ENCODE measurements at places on chromosomes 13 and 19.

DNA sequence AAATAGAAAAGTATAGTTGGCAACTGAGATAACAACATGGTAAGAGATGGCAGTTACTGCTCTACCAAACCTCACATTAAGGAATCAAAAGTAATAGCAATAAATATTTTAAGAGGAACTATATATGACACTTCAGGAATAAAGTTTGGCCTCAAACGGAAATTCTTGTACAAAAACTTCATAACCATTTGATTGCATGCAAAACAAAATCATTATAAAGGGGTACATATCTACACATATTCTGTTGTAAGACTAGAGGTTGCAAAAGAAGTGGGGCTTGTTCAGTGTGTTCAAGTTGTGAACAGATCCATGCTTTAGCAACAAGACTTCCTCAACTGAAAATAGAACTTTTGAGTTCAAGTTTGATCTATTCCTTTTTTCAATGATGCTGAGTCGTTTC is 133.5 kb upstream of the MIR17HG start:
- DNase-seq, result no peak

DNA sequence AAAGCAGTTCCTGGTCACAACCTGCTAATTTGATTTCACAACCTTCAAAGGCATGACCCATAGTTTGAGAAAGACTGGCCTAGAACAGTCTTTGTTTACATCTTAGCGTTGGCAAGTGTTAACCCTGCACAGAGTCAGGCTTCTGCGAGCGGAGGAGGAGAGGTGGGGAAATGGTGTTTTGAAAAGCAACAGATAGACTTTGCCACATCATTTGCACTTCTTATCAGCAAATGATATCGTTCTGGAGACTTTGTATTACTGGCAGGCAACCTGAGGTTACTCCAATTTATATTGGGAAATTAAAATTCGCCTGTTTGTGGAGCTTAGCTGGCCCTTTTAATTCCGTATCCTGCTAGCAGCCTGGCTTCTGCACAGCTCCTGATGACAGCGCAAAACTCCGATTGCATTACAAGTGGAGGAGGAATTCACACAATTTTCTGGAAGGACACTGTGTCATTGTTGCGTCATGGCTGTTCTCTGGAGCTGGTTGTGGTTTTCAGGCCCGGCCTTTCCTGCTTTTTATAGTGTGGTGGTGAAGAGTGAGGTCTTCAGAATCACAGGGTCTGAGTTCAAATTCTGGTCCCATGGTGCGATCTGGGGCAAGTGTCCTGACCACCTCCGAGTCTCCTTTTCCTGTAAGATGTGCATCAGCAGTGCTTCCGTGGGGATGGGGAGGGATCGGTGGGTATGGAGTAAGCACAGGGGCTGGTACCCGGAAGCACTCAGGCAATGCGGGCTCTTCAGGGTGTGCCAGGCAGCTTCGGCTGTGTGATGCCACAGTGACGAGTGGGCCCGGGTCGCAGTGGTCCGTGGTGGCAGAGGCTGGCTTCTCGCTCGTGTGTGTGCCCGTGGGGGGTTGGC is 49.1 kb upstream of the EHD2 start:
- no peak for DNase-seq

DNA sequence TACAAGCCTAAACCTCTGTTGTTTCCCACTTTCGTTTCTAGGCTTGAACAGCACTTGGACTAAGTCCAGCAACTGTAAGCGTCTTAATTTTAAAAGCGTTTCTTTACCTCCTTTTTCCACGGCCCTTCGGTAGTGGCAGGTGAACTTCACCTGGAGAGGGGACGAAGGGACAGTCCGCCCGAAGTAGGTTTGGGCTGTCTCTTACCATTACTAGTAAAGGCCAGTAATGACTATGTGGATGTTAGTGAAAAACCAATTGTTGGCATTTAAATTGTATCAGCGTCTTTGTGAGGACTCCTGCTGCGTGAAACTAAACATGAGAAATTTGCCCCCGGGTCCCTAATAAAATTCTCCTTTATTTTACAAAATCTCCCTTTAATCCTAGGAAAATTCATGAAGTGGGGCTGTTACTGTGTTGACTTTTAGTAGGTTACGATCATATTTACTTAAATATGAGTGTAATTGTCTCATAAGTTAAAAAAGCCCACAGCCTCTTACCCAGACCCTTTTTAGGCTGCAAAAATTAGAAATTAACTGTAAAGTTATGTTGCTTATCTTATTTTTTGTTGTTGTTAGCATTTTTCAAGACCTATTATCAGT is 983 bp downstream of the ITM2B start:
- no peak for DNase-seq

- no peak for DNase-seq
Measured at GRCh38 chr13:38662362-38662761, 24.5 kb upstream of the FREM2 start.

GRCh38 chr19:29861574-29861973 is 49.8 kb downstream of the CCNE1 start:
- DNase-seq, result no peak

All from CD4-positive, alpha-beta T cell treated with Interleukin-1 beta for 1 hour (primary cell).